ENCODE measurements at places on chromosomes 6 and 20.
A peak's percentile ranks its signal among the peaks of the same experiment; 100 is the strongest.

DNA sequence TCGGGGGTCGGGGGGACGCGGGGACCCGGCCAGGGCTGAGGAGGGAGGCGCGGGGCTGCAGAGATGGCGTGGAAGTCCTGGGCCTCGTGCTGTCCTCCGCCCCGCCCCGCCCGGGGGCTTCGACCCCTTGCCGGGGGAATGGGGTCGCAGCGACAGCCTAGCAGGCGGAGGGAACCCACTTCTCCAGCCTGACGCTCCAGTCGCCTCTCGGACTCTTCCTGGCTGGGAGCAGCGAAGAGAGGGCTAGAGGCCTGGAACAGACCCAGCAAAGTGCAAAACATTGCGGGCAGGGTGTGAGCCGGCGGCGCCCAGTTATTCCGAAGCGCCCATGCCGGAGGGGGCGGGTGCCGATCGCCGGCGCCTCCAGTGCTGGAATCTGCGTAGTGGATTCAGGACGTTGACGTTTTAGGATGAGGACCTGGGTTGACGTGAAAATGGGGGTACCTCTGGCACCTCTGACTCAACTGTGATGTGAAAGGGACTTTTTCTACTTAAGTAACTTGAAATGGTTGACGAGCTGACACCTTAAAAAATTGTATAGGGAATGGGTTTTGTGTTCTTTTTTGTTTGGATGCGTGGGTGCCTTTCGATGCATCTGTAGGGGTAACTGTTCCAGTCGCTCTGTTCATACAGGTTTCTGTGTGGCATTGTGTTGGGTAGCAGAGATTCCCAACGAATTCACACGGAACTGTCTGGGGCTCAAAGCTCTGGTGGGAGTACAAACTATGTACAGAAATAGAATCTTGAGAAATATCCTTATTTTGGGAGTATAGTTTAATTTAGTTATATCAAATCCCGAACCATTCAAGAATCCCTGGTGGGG is 1.4 kb downstream of the SLC35F1 start:
- DNase-seq = no peak

GRCh38 chr20:25081730-25082497 is at the start of gene VSX1:
Gene VSX1, minus strand, starts transcription at chr20:25082141. Its CDS starts 45 bp downstream, at chr20:25082096.
- DNase-seq = peak; percentile 16

DNA sequence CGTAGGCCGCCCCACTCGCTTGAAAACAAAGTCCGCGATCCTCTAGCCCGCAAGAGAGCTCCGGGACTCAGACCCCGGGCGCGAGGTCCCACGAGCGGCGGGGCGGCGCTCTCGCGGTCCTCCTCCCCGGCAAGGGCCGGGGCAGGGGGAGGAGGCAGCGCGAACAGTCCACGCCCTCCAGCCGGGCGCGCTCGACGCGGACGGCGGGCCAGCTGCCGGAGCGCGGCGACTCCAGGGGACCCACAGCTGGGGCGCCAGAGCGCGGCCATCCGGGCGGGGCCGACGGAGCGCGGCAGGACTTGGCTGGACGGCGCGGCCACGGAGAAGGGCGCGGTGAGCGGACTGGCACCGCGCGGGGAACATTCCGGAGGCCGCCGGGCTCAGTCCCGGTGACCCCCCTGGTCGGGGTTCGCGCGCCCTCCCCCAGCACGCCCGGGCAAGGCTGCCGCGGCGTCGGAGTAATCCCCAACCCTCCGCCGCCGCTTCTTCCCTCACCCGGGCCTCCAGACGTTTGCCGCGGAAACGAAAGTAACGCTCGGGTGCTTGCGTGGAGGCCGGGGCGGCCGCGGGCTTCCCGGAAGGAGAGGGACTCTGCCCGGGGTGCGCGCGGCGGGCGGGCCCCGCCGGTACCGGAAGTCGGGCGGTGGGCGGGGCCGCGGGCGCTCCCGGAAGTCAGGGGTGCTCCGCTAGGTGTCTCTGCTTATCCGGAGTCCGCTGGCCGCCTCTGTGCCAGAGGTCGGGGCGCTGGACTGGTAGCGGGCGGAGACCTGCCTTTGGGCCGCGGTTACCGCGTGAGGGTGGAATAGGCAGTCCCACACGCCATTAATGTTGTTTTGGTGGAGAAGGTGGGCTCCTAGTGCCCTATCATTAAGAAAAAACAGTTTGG is at the start of gene RIPK1:
RIPK1 (plus strand) TSS at position 166 of the 886 bp plus-strand sequence. CDS start 8,330 bp downstream, outside the sequence.
- DNase-seq = peak; percentile 96

DNA sequence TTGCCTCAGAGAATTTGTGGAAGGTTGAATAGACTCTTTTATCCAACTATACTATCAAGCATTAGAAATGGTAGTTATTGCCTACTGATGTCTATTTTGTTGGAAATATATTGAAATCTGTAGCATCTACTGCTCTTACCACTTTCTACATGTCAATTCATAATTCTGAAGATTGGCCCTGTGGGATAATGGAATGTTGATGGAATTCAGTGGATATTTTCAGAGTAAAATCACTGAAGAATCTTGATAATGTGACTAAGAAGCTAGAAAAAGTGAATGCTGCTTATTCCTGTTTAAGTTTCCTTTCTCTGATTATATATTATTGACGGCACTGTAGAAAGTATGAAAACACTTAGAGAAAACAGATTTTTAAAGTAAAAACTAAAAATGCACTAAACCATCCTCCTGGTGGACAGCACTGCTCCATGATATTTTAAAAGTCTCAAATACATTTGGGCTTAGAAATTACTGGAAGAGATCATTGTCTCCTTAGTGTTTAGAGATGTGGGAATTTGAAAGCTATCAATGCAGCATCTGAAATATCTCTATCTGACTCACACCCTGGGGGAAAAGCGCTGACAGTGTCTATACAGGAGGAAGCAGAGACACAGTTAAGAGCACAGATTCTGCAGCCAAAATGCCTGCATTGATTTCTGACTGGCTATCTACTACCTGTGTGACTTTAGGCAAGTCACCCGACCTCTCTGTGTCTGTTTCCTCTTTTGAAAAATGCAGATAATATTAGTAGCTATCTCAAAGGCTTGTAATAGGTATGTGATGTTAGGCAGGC is 37.9 kb upstream of the RCAN2 start:
- no peak for DNase-seq

- no peak for DNase-seq
Measured at GRCh38 chr20:24971376-24972101, 21.0 kb downstream of the APMAP start.

- no peak for DNase-seq
Measured at GRCh38 chr20:22762576-22763256, 178.3 kb upstream of the FOXA2 start.

DNA sequence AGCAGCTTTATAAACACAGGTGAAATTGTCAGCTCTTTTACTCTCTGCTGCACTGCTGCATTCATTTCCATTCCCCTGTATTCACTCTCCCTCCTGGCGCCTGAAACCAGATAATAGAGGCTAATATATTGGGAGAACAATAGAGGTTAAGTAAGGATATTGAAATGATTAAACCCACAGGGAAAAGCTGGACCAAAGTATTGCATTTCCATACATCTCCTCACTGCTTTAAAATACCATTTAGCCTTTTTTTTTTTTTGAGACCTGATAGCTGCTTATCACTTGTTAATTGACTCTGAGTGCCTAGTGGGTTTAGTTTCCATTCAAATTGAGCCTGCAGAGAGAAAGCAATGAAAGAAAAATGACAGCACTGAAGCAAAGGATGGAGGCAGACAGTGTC is 540.5 kb upstream of the IMPG1 start:
- DNase-seq = no peak

- DNase-seq = no peak
Measured at GRCh38 chr20:53866794-53867740, 203.3 kb downstream of the BCAS1 start.

GRCh38 chr6:36336208-36336710 is 429 bp downstream of the BNIP5 start:
- DNase-seq = no peak

DNA sequence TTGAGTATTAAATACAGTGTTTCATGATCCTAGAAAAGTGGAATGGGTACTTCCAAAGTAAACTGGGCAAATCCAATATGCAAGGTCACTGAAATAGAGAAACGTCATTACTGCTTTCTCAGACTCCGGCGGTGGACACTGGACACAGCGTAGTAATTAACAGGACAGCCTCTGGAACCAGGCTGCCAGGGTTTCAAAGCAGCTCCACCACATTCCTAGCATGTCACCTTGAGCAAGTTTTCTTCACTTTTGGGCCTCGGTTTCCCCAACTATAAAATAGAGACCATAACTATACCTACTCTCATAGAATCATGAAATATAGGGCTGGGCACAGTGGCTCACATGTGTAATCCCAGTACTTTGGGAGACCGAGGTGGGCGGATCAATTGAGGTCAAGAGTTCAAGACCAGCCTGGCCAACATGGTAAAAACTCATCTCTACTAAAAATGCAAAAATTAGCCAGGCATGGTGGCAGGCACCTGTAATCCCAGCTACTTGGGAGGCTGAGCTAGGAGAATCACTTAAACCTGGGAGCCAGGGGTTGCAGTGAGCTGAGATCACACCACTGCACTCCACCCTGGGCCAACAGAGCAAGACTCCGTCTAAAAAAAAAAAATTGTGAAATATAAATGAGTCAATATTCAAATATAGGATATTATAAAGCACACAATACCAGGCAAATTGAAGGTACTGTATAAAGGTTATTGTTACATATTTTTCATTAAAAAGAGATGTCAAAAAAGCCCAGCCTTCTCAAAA is 24.9 kb downstream of the ARHGAP18 start:
- no peak for DNase-seq

DNA sequence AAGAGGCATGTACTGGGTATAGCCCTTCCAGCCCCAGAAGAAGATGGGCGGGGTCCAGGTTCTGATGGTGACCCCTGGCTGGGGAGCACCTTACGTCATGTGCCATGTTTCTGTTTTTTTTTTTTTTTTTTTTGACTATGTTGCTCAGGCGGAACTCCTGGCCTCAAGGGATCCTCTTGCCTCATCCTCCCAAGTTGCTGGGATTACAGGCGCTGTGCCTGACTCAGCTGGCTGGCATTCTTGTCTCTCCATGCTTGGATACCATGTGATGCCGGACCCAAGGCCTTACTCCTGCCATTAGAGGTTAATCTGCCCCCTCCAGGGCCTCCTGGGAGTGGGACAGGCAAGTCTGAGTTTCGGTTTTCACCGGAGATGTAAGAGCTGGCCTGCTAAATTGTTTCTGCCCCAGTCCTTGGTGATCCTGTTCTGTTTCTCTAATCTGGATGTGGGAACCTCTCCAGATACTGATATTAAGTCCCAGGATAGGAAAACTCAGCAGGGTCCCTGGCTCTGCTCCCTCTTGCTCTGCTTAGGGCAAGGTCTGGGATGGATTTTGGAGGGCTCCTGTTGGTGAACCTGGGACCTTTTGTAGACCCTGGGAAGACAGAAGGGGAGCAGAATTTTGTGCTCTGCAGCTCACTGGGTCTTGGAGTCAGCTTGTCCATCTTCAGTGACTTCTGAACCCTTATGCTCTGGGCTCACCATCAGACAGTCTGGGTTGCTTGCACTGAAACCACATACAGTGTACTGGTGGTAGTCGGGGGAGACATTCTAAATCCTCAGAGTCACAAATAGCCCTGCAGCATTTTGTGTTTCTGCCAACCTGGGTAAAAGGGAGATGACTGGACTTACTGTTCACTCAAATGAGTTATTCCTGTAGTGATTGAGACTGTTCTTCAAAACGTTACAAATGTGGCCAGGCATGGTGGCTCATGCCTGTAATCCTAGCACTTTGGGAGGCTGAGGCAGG is 45.1 kb downstream of the PTK7 start:
- no peak for DNase-seq

- DNase-seq = no peak
Measured at GRCh38 chr6:126886106-126886505, 232.4 kb upstream of the RSPO3 start.

GRCh38 chr6:147621263-147621662 is 112.8 kb downstream of the SAMD5 start:
- DNase-seq = no peak

DNA sequence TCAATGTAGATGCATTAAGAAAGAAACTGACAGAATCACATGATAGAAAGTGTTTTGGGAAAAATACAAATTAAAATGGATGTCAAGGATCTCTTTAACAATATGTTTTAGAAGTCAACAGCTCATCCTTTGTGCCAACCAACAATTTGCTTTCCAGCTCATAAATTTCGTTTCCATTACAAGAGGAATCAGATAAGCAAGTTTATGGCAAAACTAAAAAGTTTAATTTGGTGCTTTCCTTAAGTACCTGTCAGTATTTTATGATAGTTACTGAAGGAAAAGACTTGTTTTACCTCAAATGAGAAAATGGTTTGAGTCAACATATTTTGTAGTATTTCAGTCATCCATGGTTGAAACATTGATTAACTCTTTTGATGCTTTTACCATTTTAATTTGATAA is 130.0 kb downstream of the CDKAL1 start:
- no peak for DNase-seq

- no peak for DNase-seq
Measured at GRCh38 chr6:112049026-112049799, 4.7 kb upstream of the CCN6 start.

DNA sequence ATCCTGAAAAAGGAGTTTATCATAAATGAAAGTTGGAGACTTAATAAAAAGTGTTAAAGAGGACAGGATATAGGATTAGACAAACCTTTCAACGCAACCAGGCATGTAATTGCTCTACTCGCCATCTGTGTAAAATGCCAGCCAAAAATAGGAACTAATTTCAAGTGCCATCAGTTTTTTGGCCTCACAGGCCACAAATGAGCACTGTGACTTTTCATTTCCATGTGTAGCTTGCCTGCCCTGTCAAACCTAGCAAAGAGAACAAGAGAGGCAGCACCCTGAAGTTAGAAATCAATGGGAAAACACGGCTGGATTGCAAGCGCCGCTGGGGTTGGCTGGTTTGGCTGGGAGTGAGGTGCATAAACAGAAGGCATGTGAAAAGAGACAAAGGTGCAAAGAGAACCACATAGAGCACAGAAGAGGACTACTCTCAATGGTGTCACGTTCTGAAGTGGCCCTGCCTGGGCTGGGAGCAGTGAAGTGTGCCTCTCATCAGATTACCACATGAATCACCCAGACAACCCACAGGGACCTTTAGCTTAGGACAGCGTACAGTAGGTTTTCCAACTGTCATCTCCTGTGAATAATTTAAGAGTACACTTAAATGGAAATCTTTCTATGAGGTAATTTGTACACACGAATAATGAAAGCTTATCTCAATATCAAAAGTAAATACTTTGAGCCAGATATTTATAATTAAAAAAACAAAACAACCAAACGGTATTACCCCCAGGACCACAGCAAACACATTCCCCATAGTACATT is 78.0 kb upstream of the NHSL1 start:
- peak; percentile 22 for DNase-seq

GRCh38 chr20:47456952-47457724 is 44.5 kb upstream of the NCOA3 start:
- peak; percentile 43 for DNase-seq

GRCh38 chr6:42025066-42025844 is 25.1 kb upstream of the TAF8 start:
- no peak for DNase-seq
